Cardiac atrium fibroblast (primary cell): ENCODE measurements at places on chromosomes 12 and 14. TPM values are rescaled to one million over a fixed set of nuclear protein-coding genes. Genes with fewer than 3 reads are reported as not detected.

The GZMB gene
- total RNA-seq, result not detected in 2 replicates

The PLA2G1B gene
- not detected in 2 replicates for total RNA-seq

The ANHX gene
- not detected in 2 replicates for total RNA-seq

The PYGL gene
- total RNA-seq, result 77.9 and 90.1 TPM in 2 replicates

The ARHGEF25 gene
- 10.5 and 11.0 TPM in 2 replicates for total RNA-seq

The PSME1 gene
- 151 and 174 TPM in 2 replicates for total RNA-seq

The LRRK2 gene
- total RNA-seq, result 1.1 and 1.4 TPM in 2 replicates

The MYF6 gene
- not detected in 2 replicates for total RNA-seq

The SMIM41 gene
- not detected in 2 replicates for total RNA-seq

The ZC2HC1C gene
- total RNA-seq, result not detected in 2 replicates

The RND1 gene
- 0.18 TPM in 1 of 2 replicates, not detected in the other for total RNA-seq

The FOXN3 gene
- total RNA-seq, result 35.4 and 44.4 TPM in 2 replicates

The ATG14 gene
- 6.0 and 8.6 TPM in 2 replicates for total RNA-seq

The TAPBPL gene
- total RNA-seq, result 12.6 and 19.3 TPM in 2 replicates

The CLEC1B gene
- not detected in 2 replicates for total RNA-seq

The CLEC4A gene
- total RNA-seq, result not detected in 2 replicates

The LRRC10 gene
- not detected in 2 replicates for total RNA-seq

The PTGER2 gene
- 1.6 and 1.8 TPM in 2 replicates for total RNA-seq

The NXPH4 gene
- 13.7 and 23.3 TPM in 2 replicates for total RNA-seq

The ERG28 gene
- total RNA-seq, result 8.8 and 13.9 TPM in 2 replicates

The CALM1 gene
- total RNA-seq, result 230 and 268 TPM in 2 replicates

The RASSF8 gene
- 29.1 and 44.7 TPM in 2 replicates for total RNA-seq

The NFKBIA gene
- total RNA-seq, result 43.1 and 117 TPM in 2 replicates

The ENDOU gene
- total RNA-seq, result 0.18 TPM in 1 of 2 replicates, not detected in the other

The TRMT61A gene
- total RNA-seq, result 8.1 and 11.2 TPM in 2 replicates

The CRACR2A gene
- total RNA-seq, result 3.4 and 4.2 TPM in 2 replicates

The SYCP3 gene
- total RNA-seq, result not detected in 2 replicates

The MYH6 gene
- not detected in 2 replicates for total RNA-seq

The SLIRP gene
- 247 and 264 TPM in 2 replicates for total RNA-seq

The RNASE3 gene
- not detected in 2 replicates for total RNA-seq

The SERPINA12 gene
- not detected in 2 replicates for total RNA-seq

The GDF11 gene
- total RNA-seq, result 5.6 and 7.1 TPM in 2 replicates

The PROX2 gene
- not detected in 2 replicates for total RNA-seq
